Frontal cortex (tissue), 4 donors: ENCODE measurements at places on chromosomes 2 and 18.

DNA sequence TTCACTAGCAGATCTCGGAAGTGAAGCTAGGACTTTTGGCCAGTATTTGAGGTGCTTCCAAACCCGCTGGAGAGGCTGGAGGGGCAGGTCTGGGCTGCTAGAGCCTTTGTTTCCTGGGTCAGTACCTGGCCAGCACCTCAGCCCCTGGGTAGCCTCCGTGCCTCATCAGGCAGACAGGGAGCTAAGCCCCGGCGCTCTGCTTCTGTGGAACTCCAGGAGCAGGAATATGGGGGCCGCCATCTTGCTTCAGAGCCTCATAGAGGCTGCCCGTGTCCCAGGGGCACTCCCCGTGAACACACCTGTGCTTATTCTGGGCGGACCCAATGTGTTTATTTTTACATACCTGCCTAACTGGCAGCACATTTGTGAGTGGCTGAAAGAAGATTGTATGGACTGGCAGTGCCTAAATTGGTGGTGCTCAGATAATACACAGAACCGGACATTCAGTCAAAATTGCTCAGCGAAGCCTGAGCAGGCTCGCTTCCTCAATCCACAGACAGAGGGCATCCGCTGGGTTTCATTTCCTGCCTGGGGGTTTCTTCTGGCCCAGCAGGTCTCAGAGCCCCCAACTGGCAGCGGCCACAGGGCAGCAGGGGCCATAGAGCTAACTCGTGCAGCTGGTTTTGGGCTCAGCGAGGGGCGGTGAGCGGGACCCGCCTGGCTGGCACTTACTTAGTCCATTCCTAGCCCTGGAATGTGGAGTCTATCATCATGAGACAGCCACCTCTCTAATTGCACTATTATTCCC, 176.8 kb upstream of the ALKAL2 start:
- no peak for DNase-seq

DNA sequence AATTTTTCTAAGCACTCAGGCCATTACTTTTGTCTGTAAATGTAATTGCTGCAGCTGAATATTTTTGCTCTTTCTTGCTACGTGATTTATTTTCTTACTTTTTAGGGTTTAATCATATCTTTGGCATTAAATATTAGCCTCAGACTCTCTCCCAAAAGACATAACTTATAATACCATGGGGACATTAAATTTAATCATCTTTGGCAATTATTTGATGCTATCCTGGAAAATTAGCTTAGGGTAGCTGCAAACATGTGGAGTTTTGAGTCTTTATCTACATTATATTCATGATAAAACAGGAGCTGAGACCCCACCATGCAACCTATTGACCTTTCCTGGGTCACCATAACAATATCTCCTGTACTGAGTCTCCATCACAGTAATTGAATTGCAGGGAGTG, 59.1 kb upstream of the EDAR start:
- no peak for DNase-seq

- DNase-seq: no peak
These were observed 37.5 kb downstream of the FBXO15 start for GRCh38 chr18:74110149-74110548.

GRCh38 chr18:50195689-50196088, 742 bp upstream of the MYO5B start:
- DNase-seq: no peak

DNA sequence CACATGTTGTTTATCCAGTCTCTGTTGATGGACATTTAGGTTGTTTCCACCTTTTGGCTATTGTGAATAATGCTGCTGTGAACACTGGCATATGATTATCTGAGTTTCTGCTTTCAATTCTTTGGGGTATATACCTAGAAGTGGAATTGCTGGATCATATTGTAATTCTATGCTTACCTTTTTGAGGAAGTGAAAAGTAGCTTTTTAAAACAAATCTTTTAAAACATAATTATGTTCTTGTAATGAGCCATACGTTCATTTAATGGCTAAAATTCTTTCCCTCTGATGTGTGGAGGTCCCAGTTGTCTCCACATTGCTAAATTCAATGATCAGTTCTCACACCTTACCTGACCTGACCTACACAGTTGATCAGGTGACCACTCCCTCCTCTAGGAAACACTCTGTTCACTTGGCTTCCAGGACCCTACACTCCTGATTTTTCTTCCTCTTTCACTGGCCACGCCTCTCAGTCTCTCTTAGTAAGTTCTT, 27.8 kb upstream of the SERTAD2 start:
- no peak for DNase-seq

- no peak for DNase-seq
These were observed 17.0 kb upstream of the MAP3K20 start for GRCh38 chr2:173058673-173059072.

DNA sequence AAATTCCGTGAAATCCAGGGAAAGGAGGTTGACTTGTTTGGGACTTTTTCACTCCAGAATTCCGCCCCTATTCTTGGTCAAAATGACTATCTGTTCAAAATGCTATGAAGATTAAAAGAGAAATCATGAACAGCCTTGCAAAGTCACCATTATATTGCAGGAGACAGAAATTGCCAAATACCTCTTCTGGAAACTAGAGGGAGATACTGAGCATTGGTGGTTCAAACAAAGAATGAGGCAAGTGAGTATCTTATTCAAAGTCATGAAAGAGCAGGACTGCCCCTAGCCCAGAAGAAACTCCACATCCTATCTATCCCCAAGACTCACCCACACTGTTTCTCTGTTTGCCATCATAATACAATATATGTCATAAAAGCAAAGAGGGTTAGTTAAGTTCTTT, 862.3 kb upstream of the POU3F3 start:
- no peak for DNase-seq

DNA sequence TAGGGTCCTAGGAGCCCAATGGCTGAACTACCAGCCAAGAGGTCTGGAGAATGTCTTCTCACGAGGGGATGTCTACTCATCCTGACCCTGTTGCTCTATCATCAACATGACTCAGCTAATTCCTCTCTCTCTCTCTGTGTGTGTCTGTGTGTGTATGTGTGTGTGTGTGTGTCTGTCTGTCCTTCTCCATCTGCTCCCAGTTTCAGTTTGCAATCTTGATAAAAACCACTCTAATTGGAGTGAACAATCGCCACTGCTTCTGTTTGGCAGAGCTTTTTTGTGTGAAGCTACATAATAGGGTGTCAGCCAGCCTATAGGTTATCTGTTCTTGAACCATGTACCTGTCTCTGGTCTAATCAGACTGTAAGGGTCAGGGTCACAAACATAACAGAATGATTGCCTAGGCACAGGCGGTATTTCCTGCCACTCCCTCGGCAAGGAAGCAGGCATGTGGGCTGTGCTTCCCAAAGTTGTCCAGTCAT, 219.8 kb downstream of the SH3BP4 start:
- DNase-seq: no peak
